GM10248 (cell line): ENCODE measurements at places on chromosomes 4 and X.

DNA sequence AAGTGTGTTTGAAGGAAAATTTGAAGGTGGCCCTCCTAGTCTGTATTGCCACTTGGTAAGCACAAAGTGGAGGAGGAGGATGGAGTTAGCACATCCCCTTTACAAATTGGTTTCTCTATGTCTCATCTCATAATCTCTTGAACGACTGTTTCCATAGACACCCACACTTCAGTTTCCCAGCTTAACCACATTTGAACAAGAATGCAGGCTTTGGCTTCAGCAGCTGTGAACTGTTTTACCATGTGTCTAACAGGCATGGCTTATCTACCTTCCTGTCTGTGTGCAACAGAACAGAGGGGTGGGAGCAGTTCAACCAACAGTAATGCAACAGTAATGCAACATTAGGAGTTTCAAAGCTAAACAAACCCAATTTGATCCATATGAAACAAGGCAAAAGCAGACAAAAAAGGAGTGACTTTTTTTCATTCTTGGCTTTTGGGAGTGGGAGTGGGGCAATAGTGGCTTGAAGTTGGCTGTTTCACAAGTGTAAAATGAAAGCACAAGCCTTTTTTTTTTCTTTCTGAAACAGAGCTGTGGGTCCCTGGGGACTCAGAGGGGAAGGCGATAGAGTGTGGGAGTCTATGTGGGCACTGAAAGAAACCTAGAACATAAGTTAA, 108.0 kb downstream of the ITM2A start:
- peak; percentile 22 for DNase-seq

GRCh38 chr4:69440308-69440707, 55.4 kb downstream of the UGT2B4 start:
- no peak for DNase-seq

DNA sequence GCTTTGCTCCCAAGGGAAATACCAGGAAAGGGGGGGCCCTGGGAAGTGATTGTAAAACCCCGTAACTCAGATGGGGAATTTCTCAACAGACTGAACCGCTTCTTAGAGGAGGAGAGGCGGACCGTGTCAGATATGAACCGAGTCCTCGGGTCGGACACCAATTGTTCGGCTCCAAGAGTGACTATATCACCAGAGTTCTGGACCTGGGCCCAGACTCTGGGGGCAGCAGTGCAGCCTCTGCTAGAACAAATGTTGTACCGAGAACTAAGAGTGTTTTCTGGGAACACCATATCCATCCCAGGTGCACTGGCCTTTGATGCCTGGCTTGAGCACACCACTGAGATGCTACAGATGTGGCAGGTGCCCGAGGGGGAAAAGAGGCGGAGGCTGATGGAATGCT, 1.0 kb downstream of the PNMA3 start:
- DNase-seq: no peak

DNA sequence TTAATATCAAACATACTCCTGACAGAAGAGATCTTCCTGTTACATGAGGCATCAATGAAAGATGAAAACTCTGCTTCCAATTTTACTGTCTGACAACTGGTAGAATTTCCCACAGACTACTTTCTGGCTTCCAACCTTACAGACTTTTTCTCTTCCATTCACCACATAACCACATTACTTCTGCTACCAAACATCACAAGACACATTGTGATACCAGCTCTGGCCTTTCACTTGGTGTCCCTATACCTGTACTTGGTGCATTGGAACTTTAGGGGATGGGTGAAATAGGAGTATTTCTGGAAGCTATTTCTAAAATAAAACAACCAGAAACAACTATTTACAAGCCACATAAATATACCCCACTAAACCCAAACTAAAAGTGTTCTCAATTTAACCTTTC, 20.5 kb downstream of the AMTN start:
- DNase-seq: no peak

- peak; percentile 36 for DNase-seq
These were observed 47.0 kb downstream of the SPRY1 start for GRCh38 chr4:123443401-123444289.

DNA sequence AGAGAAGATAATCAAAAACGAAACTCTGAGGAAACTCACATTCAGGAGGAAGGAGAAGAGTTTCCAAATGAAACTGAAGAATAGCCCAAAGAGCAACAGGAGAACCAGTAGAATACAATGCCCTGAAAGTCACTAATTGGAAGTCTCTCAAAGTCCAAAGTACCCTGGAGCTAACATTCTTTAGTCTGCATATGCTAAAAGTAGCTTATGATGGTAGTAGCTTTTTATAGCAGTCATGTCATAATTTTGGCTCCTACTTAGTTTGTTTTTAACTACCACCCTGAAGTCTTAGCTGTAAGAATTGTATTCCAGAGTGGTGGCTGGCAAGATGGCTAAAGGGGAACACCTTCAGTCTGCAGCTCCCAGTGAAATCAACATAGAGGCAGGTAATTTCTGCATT, 100.3 kb upstream of the FGF16 start:
- no peak for DNase-seq

DNA sequence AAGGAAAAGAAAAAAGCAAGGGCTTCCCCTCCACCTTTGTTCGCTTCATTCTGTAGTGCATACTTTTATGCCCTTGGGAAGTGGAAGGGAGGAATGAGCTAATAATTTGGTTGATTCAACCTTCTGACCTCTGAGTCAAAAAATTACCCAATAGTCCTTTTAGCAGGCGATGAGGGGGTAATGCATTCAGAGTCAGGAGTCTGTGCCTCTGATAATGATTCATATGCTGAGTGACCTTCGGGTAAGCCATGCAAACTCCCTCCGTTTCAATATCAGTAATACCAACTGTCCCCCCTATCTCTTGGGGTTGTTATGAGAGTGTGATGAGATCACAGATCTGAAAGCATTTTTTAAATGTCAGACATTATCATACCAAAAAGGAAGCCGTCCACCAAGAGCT, 41.6 kb upstream of the ACSL4 start:
- peak; percentile 59 for DNase-seq

- DNase-seq: peak; percentile 96
These were observed at the start of gene TBC1D14 for GRCh38 chr4:6909113-6909969. Gene TBC1D14, plus strand, starts transcription at chr4:6909826. Its CDS starts 13,564 bp downstream, at chr4:6923390.

DNA sequence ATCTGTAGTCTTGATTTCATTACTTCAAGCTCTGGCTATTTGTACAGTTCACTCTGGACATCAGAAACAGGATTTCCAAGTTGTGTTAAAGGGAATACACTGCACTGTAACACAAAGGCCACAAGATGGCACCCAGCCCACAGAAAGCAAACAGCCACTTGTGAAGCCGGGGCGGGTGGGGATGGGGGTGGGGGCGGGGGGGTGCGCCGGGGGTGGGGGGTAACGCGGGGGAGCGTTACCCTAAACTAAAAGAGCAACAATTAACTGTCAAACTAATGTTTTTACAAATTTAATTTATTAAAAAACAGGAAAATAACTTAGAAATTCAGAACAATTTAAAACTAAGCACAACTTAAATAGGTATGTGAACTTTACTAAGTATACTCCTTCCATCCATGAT, 27.3 kb downstream of the PRDX4 start:
- DNase-seq: peak; percentile 67

DNA sequence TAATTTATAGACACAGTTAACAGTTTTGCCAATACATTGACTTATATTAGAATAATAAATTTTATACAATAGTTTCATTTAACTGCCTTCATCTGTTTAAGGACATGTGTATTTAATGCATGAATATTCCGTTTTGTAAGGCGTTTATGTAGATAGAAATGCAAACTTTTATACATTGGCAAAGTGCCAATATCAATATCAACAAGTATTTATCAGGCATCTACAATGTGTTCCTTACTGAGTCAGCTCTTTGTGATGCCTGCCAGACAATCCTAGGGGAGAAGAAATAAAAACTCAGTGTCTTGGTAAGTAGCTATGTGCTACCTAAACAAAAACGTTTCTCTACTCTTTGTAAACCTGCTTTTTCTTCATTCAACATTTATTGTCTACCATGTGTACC, 1142.2 kb downstream of the C4orf33 start:
- no peak for DNase-seq

DNA sequence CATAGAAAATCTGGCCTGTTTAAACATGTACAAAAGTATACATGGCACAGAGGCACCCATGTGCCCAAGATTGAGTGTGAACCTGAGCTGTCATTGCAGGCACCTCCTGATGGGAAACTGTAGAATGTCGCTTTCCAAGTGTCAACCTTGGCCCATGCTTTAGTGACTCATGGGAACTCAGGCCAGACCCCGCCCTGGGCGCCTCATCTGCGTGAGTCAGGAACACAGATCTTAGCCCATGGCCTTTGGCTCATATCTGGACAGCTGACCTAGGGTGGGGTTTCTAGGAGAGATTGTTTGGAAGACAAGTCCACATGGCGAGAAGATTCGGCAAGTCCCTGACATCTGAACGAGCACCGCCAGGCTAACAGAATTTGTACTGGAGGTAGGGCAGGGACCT, 50.0 kb downstream of the CYTL1 start:
- DNase-seq: no peak

GRCh38 chr4:159451006-159451405, 348.1 kb downstream of the RAPGEF2 start:
- no peak for DNase-seq

GRCh38 chrX:22575161-22575845, 302.6 kb downstream of the CBLL2 start:
- DNase-seq: no peak

DNA sequence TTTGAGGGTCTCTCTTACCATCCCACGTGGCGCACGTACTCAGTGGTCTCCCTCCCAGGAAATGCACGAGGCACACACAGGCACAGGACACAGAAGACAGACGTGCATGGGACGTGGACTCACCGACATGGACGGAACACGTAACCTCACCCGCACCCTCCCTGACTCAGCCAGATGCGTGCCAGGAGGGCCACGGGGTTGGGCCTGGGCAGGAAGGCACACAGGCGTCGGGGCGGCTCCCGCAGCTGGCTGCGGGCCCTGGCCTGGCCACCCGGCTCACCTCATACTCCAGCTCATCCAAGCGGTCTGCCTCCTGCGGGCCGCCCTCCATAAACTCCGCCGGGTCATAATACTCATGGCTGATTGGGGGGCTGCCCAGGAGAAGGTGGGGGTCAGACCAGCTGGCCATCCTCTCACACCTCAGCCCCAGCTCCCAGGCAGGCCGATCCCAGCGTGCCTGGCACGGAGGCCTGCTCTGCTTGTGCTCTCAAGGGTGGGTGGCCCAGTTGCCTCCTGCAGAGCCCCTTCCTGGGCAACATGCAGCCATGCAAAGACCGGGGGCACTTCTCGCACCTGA, 12.6 kb downstream of the SSR4 start:
- no peak for DNase-seq

DNA sequence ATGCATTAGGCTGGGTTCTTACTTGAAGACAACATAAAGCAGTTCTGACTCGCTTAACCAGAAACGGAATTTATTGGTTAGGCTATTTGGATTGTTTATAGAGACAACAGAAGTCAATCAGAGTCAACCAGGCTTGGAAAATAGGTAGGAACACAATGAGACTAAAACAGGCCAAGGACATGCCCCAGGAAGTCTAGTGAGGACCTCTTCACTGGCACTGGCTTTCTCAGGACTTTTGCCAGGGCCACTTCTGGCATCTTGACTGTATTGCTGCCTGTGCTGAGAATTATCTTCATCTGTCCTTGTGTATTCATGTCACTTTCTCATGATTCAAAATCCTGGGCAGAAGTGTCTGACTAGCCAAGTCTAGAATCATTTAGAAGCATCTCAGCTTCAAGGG, 19.6 kb downstream of the PGAM4 start:
- no peak for DNase-seq

DNA sequence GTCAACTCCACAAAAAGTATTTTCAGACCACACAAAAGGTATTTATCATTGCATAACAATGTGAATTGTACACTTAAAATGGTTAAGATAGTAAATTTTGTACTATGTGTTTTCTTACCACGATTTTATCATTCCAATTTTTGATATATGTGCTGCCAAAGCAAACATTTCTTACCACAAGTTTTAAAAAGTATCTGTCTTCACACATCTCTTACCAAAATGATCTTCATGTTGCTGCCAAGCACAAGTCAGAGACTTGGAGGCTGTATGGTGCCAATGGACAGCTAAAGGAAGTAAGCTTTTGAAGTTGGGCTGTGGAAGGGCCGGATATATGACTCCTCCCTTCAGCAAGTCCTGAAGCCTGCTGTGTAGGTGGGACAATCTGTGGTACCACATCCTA, 67.9 kb downstream of the TMLHE start:
- no peak for DNase-seq

- no peak for DNase-seq
These were observed 1133.5 kb downstream of the FAT4 start for GRCh38 chr4:126448086-126448845.

- no peak for DNase-seq
These were observed 333.4 kb downstream of the NR3C2 start for GRCh38 chr4:148108766-148109165.

DNA sequence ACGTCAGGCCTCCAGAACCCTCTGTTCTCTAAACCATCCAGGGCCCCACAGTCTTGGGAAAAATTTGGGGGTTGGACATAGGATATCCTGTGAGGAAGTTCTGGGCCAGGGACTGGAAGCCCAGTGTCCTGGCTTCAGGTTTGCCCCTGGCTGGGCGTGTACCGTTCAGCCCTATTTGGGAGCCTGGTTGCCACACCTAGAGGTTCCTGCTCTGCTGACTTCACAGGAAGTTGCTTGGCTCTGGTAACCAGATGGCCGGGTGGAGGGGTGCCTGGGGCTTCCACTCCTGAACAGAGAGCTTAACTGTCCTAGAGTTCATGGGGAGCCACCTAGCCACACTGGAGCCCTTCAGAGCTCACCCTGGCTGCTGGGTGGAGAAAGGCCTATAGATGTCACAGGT, 1.1 kb downstream of the TAFAZZIN start:
- DNase-seq: no peak

DNA sequence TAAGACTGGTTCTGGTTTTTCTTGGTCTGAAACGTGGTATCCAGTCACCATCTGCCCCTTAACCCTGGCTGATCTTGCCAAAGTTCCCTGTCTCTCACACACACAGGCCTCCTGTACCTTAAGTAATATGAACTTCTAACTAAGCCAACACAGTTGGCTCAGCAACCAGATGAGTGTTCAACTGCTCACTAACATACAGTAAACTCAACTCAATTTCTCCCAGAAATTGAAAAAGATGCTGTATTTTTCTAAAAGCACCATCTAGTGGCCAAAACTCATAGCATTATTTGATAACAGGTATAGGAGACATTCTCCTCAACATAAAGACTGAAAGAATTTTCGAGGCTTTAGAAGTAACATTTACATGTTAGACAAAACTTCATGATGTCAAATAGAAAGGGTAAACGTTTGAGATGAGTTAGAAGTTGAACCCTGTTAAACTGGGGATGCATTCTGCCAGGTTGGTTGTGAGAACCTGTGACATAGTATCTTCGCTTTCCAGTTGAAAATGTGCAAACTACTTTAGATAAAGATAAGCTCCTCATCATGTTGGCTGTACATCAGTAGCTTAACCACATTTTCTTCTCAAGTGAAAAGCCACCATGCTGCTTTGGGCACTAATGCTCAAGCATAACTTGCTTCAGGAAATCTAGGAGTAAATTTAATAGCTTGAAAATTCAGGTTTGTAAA, 31.2 kb downstream of the CCNI start:
- DNase-seq: peak; percentile 24

DNA sequence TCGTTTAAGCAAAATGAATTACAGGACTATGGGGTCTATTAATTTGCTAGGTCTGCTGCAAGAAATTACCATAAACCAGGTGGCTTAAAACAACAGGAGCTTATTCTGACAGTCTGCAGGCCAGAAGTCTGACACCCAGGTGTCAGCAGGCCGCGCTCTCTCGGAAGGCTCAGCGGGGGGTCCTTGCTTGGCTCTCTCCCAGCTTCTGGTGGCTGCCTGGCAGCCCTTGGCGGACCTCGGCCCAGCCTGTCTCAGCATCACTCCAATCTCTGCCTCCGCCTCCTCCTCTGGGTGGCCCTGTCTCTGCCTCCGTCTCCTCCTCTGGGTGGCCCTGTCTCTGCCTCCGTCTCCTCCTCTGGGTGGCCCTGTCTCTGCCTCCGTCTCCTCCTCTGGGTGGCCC, 580.5 kb upstream of the FAT1 start:
- DNase-seq: no peak
